Central memory CD4-positive, alpha-beta T cell (primary cell): ENCODE measurements at places on chromosomes 5 and 9.
A peak's percentile ranks its signal among the peaks of the same experiment; 100 is the strongest.

GRCh38 chr5:139776861-139777260 lies 18.7 kb upstream of the PSD2 start:
- no peak for DNase-seq

DNA sequence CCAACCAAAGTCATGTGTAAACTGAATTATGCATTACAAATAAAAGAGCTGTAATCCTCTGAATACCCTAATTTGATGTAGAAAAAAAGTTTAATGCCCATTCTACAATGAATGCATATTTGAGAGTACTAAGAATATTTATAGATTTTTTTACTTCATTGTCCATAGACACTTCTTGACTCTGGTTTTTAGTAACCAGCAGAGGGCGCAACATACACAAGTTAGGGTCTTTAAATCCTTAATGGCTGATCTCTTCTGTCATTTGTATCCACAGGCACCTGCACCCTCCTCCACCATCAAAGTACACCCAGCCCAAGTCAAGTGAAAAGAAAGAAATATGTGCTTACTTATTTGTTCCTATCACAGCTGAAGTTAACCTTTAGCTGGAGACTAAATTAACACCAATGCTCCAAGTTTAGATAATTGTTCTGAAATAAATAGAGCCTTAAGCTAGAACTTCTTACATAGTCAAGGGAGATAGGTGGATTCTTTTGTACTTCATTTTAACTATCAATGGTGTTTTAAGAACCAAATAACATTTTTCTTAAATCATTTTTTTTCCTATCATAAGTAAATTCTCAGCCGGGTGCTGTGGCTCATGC lies 524.2 kb upstream of the DAB2 start:
- DNase-seq: peak; percentile 60

DNA sequence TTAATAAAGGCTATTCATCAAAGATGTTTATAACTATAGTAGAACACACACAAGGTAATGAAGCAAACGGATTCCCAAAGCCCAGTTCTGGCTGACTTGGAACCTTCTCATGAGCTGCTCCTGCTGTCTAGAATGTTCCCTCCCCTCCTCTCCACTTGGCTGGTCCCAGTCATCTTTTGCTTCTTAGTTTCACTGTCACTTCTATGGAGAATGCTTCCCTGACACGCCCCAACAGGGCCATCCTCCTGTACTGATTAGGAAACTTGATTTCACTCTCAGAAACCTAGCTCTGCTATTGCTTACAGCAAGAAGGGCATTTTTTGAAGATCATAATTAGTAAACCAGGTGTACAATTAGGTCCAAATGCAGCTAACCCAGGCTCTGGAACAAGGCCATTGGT lies 3.2 kb upstream of the RAPGEF1 start:
- no peak for DNase-seq

DNA sequence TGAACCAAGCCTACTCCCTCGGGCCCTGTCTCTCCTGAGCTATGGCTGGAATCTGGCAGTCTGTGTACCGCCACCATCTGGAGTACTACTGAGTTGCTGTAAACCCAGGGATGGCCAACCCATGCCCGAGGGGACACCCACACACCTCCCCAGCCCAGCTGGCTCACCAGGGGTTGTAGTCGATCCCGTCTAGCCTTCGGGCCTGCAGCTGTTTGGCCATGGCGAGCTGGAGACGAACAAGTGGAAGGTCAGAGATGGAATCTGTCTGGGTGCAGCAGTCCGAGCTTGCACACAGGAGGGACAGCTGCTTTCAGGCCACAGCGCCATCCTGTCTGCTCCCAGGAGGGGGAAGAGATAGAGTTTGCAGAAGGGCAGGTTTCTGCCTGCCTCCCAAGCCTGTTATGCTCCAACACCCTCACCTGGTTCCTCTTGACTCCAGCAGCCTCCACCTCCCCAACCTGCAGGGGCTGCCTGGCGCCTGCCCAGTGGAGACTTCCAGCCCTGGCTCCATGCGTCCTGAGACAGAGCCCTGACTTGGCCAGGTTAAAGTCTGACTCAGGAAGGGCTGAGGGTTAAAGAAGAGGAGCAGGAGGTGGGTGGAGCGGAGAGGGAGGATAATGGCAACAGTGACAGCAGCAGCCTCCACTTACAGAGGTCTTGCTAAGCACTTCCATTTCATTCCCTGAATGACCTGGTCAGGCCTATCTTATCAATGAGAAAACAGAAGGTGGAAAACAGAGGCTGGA lies 15.8 kb upstream of the SPOUT1 start:
- no peak for DNase-seq

DNA sequence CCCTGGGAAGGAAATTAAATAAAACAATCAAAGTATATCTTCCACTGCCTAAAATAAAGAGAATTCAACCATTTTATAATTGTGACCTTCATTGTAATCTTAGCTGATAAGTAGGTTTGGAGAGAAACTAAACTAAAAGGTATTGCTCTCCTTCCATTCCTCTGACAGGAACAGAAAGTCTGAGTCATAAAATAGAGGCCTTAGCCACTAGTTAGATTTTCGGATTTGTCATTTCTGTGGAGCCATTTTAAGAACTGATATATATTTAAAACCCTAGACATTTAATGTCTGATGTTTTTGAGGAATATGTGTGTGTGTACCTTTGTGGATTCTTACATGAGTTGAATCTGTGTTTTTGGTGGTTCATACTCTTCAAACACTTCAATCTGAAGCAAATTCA lies 11.8 kb upstream of the TMC1 start:
- DNase-seq: no peak

DNA sequence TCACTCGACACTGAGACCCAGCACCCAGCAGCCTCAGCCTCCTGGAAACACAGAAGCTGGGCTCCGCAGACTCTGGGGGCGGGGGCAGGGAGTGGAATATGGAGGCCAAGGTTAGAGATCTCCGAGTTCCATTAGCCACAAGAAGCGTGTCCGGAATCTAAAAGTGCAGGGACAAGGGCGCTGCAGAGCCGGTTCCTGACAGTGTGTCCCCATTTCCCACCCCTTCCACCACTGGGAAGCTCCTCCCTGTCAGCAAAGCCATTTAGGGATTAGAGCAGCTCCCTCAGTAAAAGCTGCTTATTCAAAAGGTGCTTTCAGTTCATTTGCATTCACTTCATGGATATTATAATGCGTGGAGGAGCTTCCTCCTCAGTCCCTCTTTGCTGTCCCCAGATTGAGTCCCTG lies 74.1 kb upstream of the HSPA9 start:
- DNase-seq: no peak

- no peak for DNase-seq
Observed at GRCh38 chr5:102853680-102854079, 98.6 kb downstream of the PAM start.

GRCh38 chr5:170757182-170757601 lies 26.3 kb upstream of the GABRP start:
- no peak for DNase-seq

- DNase-seq: no peak
Observed at GRCh38 chr9:3906437-3907213, 380.8 kb upstream of the RFX3 start.

DNA sequence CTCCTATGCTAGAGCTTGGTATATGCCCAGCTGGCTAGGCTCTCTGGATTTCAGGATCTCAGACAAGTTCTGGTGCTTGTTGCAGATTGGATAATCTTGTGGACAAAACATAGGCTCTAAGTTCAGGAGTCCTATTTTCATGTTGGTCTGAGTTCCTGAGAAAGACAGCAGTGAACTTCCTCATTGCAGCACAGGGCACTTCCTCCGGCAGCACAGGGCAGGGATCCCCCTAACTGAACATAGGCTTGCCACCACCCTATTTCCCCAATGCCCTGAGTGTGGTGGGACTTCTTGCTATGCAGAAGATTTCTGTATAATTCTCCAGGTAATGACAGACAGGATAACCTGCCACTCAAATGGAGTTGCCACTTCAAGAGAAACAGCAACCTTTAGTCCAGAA lies 220.1 kb downstream of the PIK3R1 start:
- no peak for DNase-seq

DNA sequence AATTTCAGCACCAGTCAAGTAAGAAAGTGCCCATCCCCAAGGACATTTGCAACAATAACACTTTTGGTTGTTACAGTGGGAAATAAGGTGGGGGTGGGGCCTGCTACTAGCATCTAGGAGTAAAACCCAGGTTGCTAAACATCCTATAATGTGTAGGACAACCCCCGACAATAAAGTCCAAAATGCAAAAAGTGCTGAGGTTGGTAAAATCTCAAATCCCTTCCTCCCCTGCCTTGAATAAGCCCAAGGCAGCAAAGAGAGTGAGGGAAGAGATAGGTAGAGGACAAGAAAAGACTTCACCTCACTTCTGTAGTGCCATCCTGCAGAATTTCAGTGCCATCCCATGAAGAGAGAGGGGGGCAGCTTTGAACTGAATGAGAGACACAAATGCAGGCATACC lies 117.5 kb upstream of the NIPBL start:
- DNase-seq: no peak

GRCh38 chr9:92634712-92635605 lies 35.0 kb downstream of the IPPK start:
- DNase-seq: peak; percentile 29

GRCh38 chr5:106171708-106172107 lies 1499.0 kb downstream of the EFNA5 start:
- no peak for DNase-seq
